ENCODE measurements at places on chromosomes 16 and 17.

GRCh38 chr17:17890773-17891759 is 54.3 kb upstream of the SREBF1 start:
- DNase-seq, result peak; percentile 35

GRCh38 chr17:33652731-33653398 is 359.8 kb upstream of the ASIC2 start:
- no peak for DNase-seq

DNA sequence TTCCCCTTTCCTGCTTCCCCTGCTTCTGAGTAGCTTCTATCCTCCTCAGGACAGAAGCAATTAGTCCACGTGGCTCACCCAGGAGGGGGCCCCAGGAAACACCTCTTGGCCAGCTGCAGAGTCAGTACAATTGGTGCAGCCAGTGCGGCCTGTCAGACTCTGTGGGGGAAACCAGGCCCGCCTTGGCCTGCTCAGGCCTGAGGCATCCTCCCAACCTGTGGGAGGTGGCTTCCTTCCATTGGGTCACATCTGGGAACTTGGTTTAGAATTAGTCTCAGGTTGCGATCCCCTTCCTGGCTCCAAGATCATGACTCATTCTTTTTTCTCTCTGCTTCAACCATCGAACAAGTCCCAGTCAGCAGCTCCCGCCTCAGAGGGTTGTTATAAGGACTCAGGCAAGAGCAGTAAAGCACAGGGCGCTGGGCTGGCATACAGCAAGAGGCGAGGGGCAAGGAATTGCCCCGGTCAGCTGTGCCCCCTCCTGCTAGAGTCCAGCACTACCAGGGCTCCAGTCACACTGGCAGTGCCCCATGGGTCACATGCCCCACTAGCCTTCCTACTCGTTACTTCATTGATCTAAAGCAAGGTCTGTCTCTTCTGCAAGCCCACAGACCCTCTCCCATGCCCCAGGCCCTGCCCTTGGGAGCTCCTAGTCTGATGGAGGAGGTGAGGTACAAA is 8.1 kb upstream of the EPX start:
- DNase-seq, result no peak

- no peak for DNase-seq
These were observed 34.8 kb downstream of the RFFL start for GRCh38 chr17:35028531-35029262.

- DNase-seq, result no peak
These were observed 572.7 kb upstream of the CDH5 start for GRCh38 chr16:65793781-65794180.

GRCh38 chr17:58382108-58382871 is 30.3 kb upstream of the SUPT4H1 start:
- DNase-seq, result no peak

DNA sequence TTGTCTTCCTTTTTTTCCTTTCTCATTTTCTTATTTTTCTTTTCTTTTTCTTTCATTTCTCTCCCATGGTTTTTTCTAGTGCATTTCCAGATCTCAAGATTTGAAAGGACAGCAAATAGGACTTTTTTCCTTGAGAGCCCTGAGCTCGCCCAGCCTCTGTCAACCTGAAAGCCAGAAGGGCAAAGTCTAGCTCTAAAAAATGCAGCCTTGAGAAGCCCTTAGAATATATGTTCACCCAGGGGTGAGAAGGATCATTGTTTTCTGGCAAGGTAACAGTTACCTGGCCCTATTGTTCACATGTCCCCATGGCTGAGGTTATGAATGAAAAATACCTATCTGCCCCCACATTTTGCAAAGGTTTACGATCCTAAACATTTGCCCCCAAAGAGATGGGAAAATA is 218.4 kb downstream of the IRX3 start:
- DNase-seq, result no peak

DNA sequence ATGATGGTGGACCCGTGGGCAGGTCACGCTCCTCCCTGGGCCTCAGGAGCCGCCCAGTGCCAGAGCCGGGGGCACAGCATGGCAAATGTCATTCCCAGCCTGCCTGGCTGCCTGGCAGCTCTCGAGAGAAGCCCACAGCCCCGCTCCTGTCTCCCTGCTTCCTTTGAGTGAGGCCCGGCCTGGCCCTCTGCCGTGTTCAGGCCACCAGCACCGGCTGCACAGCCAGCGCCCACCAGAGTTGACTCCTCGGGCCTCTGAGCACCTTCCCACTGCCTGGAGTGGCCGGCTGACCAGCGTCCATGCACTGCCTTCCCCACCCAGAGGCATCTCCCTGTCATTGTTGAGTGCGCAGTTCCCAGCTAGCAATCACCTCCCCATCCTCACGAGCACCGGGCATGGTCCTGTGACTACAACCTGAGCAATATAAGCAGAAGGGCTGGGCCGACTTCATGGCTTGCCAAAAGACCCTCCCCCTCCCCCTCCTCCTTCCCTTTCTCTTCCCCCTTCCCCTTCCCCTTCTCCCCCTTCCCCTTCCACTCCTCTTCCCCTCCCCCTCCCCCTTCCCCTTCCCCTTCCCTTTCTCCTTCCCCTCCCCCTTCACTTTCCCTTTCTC is 11.9 kb upstream of the SLC38A10 start:
- no peak for DNase-seq

- DNase-seq, result no peak
These were observed 12.3 kb downstream of the GRIN2A start for GRCh38 chr16:10169904-10170410.

DNA sequence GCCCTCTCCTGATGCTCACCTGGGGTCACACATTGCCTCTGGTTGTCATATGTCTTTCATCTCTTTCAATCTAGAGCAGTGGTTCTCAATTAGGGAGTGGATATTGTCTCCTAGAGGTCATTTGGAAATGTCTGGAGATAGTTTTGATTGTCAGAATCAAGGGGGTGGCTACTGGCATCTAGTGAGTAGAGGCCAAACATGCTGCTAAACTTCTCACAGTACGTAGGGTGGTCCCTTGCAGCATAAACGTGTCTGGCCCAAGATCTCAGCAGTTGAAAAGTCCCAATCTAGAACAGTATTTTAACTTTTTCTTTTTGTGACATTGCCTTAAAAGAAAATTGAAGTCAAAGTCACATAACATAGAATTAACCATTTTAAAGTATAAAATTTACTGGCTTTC is 30.5 kb upstream of the SLC5A10 start:
- no peak for DNase-seq

- no peak for DNase-seq
These were observed 61.3 kb upstream of the SIAH1 start for GRCh38 chr16:48446534-48446920.

GRCh38 chr17:78016852-78017251 is 58.3 kb downstream of the TNRC6C start:
- DNase-seq, result no peak

DNA sequence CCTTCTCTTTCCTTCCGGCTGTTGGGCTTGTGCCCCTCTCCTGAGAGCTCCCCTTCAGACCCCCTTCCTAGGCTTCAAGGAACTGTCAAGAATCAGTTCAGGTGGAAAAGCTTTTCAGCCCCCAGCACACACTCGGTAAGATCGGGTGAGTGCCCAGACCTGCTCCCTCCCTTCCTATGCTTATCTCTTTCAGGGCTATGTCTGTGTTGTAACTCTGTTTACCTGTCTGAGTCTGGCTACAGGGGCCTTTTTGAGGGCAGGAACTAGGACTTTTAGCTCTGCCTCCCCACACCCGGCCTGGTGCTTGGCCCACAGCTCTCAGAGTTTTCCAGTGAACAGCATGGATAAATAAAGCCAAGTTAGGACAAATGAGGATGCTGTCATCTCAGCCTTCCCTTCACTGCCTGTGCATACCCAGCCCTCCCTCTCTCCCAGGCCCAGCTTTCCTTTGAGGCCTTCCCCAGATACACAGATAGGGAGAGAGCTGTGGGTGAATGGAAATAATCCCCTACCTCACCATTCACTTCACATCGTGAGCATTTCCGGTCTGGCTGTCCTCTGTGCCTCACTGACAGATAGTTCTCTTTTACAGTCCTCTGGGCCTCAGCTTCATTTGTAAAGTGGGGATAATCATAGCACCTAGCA is 5.7 kb upstream of the MRPS23 start:
- no peak for DNase-seq

DNA sequence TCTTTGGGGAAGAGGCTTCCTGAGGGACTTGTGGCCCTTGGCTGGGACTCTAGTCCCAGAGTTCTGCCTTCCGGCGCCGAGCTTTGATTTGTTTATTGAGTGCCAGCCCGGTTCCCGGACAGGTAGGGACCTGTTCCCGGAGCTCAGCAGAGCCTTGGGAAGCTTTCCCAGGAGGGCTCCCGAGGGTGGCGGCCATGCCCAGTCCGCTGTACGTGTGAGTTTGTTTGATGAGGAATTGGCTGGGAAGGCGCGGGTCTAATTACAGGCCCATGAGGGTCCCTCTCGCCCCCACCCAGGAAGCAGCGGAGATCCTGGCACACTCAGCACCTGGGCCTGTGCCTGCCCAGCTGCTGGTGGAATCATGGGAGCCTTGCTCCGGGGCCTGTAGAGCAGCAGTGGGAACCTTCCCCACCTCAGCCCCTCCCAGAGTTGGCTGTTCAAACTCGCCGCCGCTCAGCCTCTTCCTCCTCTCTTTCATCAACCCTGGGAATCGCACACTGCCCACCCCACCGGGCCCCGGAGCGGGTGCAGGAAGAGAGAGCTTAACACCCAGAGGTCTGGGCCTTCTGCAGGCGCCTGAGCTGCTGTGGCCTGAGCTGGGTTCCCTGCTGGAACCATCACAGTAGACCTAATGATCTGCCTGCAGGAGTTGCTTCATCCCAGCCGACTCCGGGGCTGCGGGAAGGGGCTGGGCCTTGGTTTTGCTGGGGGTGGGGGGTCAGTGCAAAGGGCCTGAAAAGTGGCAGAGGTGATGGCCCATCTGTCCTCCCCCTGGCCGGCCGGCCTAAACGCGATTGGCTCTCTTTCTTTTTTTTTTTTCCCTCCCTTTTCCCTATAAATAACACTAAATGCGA is 313.7 kb downstream of the SEC14L1 start:
- DNase-seq, result no peak

DNA sequence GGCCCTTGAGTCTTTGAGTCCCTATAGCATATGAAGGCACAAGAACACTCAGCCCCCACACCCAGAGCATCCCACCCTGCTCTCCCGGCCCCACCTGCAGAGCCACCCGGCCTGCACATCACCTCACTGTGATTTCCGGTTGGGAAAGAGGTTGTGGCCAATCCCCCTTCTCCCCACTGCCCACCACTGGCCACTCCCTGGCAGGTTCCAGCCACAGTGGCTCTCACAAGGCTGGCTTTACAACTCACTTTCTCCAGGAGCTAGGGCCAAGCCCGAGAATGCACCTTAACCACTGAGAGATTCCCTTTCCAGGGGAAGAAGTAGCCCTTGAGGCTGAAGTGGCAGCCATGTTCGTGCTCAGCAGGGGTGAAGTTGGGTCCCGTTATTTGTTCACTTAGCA is 123.9 kb downstream of the C16orf78 start:
- DNase-seq, result no peak

DNA sequence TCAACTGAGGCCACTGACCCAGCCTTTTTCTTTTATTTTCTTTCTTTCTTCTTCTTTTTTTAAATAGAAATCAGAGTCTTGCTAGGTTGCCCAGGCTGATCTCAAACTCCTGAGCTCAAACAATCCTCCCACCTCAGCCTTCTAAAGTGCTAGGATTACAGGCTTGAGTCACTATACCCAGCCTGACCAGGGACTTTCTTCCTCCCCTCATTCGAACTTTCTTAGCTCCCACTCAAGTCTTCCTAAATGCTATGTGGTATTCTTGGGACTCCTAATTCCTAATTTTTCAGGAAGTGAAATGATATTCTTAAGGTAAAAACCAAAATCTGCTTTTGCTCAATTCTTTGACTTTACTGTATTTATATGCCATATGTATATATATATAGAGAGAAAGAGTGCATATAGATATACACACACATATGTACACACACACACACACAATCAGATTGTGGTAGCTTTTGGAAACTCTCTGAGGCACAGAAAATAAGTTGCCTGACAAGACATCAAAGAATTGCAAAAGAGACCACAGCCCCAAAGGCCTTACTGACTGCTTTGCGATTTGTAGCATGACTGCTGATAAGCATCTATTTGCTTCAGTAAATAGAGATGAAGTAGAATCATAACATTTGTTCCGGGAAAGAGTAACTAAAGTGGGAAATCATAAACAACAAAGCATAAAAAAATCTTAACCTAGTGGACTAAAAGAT is 9.5 kb upstream of the AMZ2 start:
- DNase-seq, result no peak

DNA sequence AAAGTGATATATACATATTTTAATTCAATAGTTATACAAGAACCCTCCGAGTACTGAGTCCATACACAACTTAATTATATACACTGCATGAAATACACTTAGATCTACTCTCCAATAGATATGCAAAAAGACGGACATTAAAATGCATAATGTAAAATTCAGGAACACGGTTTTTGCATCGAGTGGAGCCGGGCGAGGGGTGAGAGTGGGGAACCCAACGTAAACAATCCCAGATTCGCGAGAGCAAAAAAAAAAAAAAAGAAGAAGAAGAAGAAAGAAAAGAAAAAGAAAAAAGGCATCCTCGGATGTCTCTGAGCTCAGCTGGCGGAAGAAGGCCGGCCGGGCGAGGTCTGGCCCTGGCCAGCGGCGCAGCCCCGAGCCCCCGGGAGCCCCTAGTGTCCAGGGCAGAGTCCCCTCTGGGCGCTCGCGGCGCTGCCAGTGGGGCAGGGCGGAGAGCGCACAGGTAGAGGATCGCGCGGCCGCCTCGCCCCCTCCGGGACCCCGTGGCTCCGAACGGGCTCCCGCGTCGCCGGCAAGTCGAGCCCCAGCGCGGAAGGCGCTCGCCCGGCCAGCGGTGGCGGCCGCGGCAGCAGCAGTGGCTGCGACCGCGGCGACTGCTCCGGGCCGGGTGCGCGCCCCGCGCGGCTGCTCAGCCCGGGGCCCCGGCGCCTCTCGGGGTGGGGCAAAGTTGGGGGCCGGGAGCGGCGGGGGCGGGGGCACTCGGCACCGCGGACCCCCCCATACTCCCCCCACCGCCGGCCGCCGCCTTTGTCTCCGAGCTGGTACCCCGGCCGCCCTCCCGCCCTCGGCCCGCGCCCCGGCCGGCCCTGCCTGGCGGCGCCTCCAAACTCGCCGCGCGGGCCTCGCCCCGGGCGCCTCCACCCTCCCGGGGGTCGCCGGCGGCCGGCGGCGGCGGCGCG is 9.6 kb upstream of the ZFHX3 start:
- DNase-seq, result no peak

DNA sequence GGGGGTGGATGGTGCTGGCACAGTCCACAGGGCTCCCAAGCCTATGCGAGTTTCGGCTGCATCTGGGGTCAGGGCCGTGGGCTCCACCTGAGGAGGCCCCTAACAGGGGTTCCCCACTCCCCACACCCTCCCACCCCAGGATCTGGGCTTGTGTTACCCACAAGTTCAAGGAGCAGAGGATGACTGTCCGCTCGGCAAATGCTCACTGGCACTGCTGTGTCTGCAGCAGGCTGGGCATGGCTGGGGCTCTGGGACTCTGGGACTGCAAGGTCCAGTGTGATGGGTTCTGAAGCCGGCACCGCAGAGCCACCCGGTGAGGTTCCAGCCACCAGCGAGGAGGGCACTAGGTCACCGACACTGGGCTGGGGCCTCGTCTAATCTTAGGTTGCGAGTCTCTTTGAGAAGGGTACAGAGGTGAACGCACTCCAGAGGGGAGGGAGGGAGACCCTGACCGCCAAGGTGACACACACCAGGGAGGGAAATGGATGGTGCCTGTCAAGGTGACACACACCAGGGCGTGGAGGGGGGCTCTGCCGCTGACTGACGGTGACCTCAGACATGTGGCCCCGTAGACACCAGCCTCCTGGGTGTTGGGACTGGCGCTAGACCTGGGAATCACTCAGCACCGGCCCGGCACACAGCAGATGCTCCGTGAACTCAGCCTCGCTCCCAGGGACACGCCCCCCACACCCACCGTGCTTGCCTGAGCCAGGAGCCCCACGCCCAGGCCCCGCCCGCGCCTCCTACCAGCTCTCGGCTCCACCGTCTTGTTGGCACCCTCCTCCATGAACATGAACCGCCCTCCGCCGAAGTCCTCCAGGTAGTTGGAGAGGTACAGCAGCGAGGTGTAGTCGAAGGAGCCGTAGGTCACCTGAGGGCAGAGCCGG is 20.5 kb upstream of the HEXD start:
- DNase-seq, result no peak
